ENCODE measurements at places on chromosomes 1 and 21.
A peak's percentile ranks its signal among the peaks of the same experiment; 100 is the strongest.

DNA sequence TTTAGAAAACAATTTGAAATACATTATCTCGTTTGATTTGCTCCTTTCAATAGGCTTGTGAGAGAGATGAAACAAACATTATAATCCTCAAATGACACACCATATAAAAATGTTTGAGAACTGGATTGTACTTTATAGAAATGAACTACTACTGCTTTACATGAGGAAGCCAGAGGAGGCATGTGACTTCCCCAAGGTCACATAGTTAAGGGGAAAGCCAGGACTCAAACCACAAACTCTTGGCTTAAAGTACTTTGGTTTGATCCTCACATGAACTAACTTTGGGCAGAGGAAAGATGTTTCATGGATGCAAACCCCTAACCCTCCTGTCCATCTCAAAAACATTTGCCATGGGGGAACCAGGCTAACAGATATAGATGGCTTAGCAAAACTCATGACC lies 4.7 kb downstream of the ARHGEF11 start:
- no peak for DNase-seq

DNA sequence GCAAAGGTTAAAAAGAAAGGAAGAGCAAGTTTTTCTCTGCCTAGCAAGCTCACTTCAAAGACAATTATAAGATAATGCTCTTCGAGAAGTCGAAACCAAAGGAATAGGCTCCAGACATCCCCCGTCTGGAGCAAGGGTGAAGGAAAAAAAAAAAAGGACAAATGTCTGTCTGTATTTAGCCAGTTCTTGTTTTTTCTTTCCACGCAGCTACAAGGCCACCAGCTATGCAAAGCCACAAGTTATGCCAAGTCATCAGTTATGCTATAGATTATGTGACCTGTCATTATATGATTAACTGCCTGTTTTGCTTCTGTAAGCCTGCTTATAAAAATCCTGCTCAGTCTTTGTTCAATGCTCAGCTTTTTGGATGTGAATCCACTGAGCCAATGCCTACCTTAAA lies 2.4 kb upstream of the THEM5 start:
- DNase-seq: no peak

- no peak for DNase-seq
Measured at GRCh38 chr1:55679971-55680370, 464.8 kb upstream of the USP24 start.

DNA sequence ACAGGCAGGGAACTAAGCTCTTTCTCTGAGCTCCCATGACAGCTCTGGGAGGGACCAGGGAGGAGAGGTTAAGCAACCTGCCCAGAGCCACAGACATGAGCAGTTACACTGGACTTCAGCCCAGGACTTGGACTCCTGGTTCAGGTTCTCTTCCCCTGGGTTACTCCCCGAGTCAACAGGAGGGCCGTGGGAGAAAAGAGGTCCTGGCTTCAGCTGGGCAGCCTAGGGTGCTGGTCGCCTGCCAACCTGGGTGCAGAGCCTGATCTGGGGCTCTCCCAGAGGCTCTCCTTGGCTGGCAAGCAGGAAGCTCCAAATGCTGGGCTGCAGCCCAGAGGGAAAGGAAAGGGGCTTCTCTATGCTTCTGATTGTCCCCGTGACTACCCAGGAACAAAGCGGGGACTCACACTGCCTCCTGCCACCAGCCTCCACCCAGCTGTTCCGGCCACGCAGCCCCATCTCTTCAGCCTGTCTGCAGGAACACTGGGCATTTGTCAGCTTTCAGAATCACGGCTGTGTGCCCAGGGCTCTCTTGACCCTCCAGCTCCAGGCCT lies 141.8 kb downstream of the HIVEP3 start:
- no peak for DNase-seq

- DNase-seq: no peak
Measured at GRCh38 chr1:172401892-172402291, 18.6 kb upstream of the C1orf105 start.

GRCh38 chr1:179824265-179824664 lies 53.3 kb downstream of the TOR1AIP2 start:
- no peak for DNase-seq

- DNase-seq: no peak
Measured at GRCh38 chr1:150528196-150528595, 12.6 kb downstream of the FALEC start.

DNA sequence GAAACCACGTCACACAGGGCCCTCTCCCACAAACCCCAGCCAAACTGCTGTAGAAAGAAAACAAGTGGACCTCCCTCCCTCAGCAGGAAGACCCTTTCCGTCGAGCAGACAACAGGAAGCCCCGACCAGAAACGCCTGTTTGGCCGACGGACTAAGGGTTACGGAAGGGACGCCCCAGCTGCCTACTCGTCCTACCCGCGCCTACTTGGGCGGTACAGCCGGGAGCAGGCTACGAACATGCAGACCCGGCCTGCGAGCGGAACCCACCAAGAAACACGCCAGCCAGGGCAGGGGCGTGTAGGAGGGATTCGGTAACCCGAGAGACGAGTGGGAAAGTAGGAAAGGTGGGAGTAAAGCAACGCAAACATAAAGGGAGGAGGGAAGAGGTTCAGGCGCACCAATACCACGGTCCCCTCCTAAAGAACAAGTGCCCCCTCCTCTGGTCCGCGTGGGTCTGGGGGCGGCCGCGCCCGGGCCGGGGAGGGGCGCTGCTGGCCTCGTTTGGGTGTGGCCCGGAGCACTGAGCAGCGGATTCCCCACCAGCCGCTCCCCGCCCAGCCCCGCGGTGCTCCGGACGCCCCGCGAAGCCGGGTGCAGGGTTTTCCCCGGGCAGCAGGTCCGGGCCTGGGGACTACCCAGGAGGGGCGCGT lies 450 bp downstream of the S100A10 start:
- DNase-seq: no peak

- DNase-seq: no peak
Measured at GRCh38 chr21:45780647-45781046, 137.1 kb downstream of the PCBP3 start.

GRCh38 chr1:167059045-167059808 lies 30.9 kb downstream of the GPA33 start:
- peak; percentile 64 for DNase-seq

- no peak for DNase-seq
Measured at GRCh38 chr21:39161064-39161463, 22.2 kb downstream of the PSMG1 start.

DNA sequence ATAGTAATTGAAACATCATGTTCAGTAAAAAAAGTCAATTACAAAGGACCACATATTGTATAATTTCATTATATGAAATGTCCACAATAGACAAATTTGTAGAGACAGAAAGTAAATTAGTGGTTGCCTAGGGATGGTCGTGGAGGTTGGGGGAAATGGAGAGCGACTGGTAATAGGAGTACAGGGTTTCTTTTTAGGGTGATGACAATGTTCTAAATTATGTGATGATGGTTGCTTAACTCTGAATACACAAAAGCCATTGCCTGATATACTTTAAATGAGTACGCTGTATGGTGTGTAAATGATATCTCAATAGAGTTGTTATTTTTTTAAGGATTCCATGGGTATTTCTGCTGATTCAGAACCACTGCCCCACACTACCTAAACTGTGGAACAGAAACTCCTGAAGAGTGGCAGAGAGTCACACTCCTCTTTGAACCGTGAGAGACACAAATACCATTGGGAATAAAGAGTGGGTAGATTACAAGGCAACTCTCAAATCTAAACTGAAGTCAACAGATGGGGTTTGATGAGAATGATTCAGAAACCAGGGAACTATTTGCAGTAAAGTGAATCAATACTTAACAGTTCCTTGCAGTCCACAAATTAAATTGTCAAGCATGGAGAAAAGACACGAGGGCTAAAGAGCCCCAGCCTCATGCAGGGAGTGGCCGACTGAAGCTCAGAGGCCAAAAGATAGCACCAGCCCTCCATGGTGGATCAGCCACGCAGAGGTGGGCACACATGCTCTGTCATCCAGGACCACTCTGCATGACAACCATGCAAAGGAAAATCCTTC lies 118.0 kb downstream of the CAPN8 start:
- DNase-seq: no peak

- DNase-seq: no peak
Measured at GRCh38 chr21:41817228-41817627, 50.4 kb upstream of the RIPK4 start.

DNA sequence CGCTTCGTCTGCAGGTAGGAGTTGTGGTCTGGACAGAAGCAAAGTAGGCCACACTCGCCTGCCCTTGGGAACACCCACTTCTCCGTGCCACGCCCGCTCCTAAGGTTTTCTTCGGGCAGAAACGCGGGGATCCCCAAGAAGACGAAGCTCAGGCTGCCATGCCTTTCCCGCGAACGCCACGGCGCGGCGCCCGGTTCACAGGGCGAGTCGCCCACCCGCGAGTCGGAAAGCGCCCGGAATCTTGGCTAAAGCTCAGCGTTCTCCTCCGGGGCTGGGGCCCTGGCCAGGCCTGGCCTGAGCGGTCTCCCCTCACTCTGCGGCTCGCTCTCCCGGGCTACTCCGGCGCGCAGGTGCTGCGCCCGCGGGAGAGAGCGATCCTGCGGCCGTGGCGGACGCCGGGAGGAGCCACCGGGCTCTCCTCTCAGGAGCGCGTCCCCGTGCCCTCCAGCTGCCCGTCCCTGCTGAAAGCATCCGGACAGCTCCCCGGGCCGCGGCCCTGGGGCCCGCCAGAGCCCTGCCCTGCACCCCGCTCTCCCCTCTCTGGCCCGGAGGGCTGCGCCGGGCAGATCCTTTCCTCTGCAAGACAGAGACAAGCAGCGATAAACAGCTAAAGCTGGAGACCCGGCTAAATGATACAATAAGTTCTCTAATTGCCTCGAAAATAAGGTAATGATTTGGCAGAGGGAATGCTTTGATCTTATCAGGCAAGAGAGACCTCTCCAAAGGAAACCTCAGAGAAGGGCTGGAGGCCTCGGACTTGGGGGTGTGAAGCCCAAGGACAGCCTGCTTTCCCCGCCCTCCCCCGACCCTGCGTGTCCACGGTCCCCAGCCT lies 6.7 kb upstream of the WNT2B start:
- peak; percentile 27 for DNase-seq

DNA sequence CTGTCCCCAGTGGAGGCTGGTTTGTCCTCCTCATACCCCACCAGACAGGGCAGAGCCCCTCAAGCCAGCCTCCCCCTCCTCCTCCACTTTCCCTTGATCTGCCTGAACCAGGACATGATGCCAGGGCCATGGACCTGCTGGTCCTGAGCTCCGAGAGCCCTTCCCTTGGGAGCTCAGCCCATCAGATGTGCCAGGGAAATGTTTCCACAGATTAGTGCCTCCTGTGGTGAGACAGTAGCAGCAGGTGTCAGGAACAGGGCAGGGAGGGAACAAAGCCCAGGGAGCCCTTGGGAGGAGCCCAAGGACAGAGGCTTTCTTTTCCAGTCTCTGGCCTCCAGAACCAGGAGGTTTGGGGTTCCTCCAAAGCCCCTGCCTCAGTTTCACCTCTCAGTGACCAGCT lies 14.6 kb upstream of the SLC41A1 start:
- no peak for DNase-seq

GRCh38 chr1:175564723-175565122 lies 178.7 kb downstream of the TNR start:
- no peak for DNase-seq

GRCh38 chr1:32447469-32448185 lies 17.2 kb upstream of the ZBTB8B start:
- no peak for DNase-seq

- DNase-seq: no peak
Measured at GRCh38 chr1:183195142-183195574, 9.1 kb downstream of the LAMC2 start.

- no peak for DNase-seq
Measured at GRCh38 chr1:175865041-175865766, 121.8 kb upstream of the TNR start.

- DNase-seq: no peak
Measured at GRCh38 chr1:27049607-27050006, 37.0 kb upstream of the TENT5B start.

DNA sequence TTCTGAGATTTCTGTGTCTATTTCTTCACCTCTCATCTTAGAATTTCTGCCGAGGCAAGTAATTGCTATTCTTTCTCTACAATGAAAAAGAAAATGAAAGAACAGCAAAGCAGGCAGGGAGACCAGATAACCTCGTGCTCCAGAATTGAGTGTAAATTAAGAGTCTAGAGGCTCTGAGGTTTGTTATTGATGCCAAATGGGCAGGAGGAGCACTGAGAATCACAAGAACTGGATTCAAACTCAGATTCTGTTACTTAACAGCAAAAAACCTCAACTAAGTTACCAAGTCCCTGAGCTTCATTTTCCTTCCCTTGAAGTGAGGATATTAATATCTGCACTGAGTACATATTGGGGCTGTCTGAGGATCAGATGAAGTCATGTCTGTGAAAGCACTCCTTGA lies 5.5 kb upstream of the DDR2 start:
- DNase-seq: no peak

- no peak for DNase-seq
Measured at GRCh38 chr1:219329578-219329977, 155.9 kb downstream of the LYPLAL1 start.

DNA sequence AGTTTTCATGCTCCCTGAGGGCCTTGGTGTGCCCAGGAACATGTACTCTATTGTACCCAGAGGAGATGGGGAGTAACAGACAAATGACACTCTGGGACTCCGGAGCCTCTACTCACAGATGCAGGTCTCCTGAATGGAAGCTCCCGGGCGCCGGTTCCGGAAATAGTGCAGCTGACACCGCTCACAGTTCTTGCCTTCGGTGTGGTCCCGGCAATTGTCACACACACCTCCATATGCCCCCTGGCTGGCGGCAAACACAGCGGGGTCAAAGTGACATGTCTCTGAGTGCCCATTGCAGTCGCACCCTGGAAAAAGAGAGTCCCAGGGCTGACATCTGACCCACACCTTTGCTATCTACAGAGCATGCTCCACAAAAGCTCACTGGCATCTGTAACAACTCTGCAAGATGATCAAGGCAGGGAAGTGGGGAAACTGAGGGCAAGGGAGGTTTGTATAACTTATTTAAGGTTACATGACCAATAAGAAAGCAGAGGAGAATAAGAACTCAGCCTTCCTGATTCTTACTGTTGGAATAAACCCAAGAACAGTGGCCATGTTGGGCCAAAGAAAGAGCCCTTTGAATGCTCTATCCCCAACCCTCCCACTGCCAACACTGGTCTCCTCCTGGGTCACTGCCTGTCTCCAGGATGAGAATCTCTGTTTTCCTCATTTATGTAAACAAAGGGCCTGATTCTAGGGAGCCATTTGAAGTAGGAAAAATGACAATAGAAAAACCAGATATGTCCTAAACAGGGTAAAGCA lies 22.4 kb downstream of the LAMB3 start:
- no peak for DNase-seq

DNA sequence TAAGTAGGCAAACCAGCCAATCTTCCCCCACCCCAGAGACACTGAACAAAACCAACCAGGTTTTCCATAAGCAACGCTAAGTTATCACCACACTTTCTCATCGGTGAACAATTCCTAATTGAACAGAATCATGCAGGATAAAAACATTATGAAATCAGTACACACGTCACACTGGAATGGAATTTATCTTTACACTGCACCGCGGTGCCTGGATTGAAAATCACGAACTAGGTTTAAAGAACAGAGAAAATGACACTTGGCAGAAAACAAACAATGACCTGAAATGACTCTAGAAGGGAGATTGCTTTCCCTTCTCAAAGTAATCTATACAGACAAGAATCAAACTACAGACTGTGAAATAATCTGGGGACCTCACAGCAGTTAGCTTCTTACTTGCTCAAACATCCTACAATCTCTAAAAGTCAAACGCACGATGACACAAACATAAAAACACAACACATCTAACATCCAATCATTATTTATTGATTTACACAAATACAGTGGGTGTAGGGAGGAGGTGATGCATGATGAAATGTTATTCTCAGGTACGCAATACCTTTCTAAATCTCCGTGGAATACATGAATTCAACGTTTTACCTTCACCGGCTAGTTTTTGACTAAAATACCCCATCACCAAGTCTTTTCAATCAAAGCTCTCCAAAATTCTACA lies 1.9 kb downstream of the EIF4G3 start:
- DNase-seq: no peak

- no peak for DNase-seq
Measured at GRCh38 chr1:240455228-240455821, 156.6 kb downstream of the GREM2 start.
